ENCODE measurements at places on chromosomes 2 and 18.

GRCh38 chr18:21735452-21736015 is 5.1 kb upstream of the MIB1 start:
- no peak for DNase-seq

GRCh38 chr2:75582840-75583239 is 22.1 kb upstream of the EVA1A start:
- DNase-seq: no peak

DNA sequence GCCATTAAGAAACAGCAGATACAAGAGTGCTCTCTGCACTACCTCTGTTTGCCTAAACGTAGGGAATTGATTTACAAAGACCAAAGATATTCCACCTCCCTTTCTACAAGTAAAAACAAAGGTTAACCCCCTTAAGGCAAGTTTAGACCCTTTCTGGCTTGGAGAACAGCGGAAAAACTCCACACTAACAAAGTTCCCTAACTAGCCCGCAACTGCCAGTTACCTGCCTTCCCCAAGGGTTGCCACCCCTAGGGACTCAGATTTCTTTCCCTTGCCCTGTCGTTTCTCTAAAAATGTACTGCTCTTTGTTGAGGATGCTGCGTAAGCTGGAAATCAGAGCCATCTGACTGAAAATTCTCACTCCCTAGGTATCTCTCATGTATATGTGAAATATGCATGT is 627.5 kb upstream of the SOX11 start:
- DNase-seq: no peak

DNA sequence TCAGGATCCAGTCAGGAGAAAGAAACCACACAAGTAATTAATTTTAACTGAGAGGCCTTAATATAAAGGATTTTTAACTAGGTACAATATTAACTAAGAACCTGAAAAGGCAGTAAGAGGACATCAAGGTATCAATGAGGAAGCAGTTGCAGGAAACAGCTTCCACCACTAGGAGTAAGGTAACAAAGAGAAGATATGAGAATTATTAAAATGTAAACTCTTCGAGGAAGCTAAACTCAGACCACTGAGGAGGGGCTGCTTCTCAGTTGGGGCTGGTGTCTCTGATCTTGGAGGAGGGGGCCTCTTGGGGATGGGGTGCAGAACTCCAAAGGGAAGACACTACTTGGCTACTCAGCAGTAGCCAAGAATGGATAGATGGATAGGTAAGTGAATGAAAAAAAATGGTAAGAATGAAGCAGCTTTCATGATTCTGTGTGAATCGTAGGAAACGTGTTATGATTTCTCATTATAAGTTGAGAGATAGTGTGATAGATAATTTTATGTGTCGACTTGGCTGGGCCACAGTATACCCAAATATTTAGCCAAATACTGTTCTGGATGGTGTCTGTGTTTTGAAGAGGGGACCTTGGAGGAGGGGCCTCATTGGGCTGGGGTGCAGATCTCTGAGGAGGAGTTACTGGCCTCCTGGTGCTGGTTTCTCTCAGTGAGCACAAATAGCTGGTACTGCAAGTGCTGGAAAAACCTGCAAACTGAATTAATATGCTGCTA is 547.7 kb upstream of the LRRTM1 start:
- no peak for DNase-seq

DNA sequence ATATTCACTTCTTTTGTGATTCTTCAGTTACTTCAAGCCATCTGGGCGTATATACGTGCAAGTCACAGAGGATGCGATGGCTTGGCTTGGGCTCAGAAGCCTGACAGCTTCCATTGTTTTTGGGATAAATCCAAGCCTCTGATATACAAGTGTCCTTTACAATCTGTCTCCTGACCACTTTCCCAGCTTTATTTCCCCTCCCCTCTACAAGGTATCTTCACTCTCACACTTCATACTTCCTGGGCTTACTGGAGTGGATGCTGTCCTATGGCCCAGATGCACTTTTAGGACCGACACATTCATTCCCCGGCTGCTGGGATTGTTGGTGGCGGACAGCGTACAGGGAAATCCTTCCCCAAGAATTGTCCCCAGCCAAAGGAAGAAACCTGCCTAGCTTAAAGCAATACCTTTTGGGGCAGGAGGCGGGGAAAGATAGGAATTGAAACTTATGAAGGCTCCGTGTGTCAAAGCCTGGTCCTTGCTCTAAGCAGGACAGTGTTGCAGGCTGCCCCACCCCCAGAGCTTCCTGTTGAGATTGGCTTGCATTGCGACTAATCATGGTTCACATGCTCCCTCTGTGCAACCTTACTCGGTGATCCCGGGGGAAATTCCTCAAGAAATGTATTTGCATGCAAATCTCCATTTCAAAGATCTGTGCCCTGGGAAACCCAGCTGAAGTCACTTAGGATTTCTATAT is 802.9 kb upstream of the ID2 start:
- DNase-seq: no peak

DNA sequence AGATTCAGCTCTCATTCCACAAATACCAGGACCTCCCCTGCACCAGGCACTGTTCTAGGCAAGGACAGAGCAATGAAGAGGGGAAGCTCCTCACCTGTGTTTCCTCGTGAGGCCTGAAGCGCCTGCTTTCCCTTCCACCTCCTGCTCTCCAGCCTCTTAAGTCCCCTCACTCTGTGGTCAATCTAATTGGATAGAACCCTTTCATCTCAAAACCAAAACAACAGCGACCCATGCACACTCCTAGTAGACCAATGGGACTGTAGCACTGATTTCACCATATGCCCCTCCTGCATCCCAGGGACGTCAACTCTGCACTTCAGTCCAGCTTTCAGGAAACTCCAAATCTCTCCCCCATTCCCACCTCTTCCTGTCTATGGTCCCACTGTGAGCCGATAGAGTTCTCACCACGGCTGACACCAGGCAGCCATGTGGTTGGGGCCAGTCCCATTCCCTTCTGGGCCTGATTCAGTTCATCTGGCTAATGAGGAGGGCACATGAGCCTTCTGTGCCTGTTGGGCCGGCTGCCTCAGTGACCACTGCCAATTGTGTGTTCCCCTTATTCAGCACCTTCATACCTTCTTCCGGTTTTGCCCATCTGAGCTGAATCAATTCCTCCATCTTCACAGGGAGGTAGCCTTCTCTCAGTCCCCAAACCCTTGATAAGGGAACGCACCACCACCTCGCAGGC is 33.3 kb upstream of the MAT2A start:
- DNase-seq: no peak

GRCh38 chr2:53036196-53036595 is 731.4 kb upstream of the CHAC2 start:
- DNase-seq: no peak

- no peak for DNase-seq
Measured at GRCh38 chr2:196463706-196464105, 175.8 kb upstream of the CCDC150 start.

DNA sequence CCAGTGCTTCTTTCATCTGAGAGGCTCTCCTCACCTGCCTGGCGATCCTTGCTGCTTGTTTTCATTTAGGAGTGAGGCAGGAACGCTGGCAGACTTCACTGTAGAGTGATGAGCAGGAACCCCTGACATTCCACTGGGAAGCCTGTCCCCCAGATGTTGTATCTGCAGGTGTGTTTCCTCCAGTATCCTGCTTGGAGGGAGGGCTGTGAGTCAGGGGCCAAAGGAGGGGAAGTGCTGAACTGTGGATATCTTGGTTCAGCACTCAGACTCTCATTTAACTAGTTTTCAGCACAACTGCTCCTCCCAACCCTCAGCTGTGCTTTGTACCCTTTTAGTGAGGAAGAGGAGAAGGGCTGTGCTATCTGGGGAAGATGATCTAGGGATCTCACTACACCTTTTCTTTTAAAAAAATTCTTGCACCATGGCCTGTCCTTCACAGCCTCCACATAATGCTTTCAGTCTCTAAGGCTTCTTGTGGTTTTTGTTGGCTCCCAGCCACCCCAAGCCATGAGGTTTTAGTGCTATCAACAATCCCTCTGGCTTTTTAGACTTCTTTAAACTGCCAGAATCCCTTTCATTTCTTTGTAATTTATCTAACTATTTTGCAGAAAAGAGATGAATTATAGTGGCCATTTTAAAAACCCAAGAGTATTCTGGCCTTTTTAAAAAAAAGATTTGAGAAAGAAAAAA is 11.2 kb downstream of the ANKAR start:
- DNase-seq: peak; percentile 46
